ENCODE measurements at places on chromosomes 5 and 9.
A peak's percentile ranks its signal among the peaks of the same experiment; 100 is the strongest.

- peak; percentile 23 for DNase-seq
Measured at GRCh38 chr9:114156657-114157421, 1.5 kb downstream of the COL27A1 start.

DNA sequence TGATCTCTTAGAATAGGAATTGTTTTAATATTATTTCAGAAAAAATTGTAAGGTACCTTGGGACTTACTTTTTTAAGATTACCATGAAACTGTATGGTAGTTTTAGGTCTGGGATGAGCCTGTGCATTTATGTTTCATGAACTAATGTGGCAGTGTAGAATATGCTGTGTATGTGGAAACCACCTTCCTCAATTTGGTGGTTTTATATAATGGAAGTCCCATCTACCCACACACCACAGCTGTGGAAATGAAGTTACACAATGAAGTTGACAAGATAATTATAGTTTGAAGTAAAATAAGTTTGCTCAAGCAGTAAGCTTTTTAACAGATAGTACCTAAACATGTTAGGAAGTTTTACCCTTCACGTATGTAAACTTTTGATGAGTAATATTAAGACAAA, 24.4 kb downstream of the WDR36 start:
- no peak for DNase-seq

GRCh38 chr5:55415071-55415470, 107.3 kb downstream of the MTREX start:
- DNase-seq = no peak

DNA sequence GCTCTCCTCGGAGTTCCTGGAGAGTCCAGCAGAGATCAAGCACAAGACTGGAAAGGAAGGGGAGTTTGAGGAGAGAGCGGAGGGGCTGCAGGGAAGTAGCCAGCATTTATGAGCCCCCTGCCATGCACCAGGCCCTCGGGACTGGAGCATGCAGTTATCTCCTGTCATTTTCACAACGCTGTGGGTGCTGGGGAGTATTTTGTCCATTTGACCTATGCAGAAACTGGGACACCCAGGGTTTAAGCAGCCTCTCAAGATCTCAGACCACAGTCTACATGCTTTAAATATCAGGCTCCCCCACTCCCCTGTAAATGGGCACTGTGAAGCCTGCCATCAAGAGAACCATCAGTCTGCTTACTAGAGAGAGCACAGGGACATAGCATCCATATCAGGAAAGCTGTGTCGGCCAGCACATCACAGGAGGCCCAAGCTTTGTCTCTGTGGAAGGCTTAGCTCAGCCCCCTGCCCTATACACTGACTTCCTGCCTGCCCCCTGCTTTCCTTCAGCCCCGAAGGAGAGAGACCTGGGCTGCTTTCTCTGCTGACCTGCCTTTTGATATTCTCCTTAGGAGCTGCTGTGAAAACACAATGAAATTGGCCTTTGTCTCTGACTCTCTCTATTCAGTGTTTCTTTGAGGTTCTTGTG, 7.3 kb downstream of the FOXI1 start:
- DNase-seq = no peak

DNA sequence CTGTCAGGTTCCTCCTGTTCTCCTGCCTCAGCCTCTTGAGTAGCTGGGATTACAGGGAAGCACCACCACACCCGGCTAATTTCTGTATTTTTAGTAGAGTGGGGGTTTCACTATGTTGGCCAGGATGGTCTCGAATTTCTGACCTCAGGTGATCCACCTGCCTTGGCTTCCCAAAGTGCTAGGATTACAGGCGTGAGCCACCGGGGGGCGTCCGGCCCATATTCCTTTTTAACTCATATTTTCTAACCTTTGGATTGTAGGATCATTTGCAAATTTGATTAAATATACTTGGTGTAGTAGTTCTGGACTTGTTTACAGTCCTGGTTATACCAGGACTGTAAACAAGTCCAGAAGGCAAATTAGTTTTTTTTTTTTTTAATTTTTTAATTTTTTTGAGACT, 4.3 kb downstream of the TCERG1 start:
- no peak for DNase-seq

DNA sequence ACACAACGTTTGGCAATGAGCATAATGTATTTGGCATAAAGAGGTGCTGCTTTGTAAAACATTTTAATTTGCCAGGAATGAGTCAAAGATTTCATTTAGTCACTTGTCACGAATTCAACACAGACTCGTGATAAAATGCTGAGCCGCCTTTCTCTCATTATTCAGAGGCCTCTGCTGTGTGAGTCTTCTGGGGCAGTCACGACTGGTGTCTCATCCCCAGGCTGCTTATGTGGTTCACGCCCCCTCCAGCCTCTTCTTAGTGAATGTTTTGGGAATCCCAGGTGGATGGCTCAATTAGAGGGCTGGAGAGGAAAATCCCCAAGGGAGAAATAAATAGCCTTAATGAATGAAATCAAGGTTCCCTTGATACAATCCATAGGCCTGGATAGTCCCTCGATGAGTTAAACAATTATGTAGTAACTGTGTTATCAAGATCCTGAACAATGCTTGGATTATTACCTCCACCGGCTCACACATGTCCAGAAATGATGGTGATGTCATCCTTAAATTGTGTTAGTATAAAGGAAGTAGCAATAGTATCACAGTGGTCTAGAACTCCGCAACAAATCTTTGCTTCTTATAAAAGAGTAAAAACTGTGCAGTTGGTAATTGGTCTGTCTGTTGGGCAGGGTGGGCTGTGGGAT, 192.1 kb upstream of the ADAMTS16 start:
- no peak for DNase-seq

- DNase-seq = no peak
Measured at GRCh38 chr5:54337523-54337922, 27.1 kb upstream of the ARL15 start.
